ENCODE measurements at places on chromosomes 4 and X. TPM values are rescaled to one million over a fixed set of nuclear protein-coding genes. Genes with fewer than 3 reads are reported as not detected.
A peak's percentile ranks its signal among the peaks of the same experiment; 100 is the strongest.

Gene JCHAIN
- 279 TPM for total RNA-seq

DNA sequence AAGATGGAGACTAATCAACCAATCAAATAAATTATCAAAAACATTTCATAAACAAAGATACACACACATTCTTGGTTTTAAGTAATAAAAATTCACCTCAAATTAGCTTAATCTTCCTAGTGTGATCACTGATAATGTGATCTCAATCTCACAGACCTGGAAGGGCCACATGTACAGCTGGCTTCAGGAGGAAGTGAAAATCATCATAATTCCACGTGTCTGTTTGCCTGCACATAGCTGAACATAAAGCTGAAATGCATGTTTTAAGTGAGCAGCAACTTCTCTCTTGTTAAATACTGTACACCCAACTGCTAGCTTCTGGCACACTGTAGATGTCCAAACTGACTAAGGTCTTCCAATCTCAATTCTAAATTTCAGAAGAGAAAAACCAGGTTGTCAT, 53.8 kb downstream of the ARHGAP6 start:
- DNase-seq: no peak

Gene GABRG1
- total RNA-seq: not detected

- DNase-seq: no peak
Observed at GRCh38 chrX:38515291-38515690, 46.1 kb upstream of the TSPAN7 start.

- DNase-seq: peak; percentile 38
Observed at GRCh38 chr4:22202246-22202974, 253.8 kb upstream of the KCNIP4 start.

GRCh38 chr4:40241941-40242340, 45.1 kb downstream of the RHOH start:
- DNase-seq: no peak

Gene HPGDS
- total RNA-seq: 3.5 TPM

- no peak for DNase-seq
Observed at GRCh38 chr4:182207830-182208396, 35.3 kb upstream of the TENM3 start.

GRCh38 chr4:105291925-105292324, 145.2 kb downstream of the TET2 start:
- DNase-seq: no peak

DNA sequence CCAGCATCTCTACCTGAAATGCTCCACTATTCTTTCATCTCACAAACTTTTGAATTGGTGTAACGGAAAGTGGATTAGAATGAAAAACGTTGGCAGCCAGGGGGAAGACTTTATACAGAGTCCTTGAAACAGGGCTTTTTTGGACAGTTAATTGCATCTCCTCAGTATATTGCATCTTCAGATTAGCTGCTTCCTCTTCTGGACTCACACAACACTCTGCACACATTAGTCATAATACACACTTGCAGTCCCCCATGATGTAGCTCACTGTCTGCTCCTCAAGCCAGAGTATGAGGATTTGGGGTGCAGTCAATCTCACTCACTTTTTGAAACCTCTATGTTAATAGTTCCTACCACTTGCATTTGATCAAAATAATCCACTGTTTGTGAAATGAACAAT, 101.0 kb downstream of the ADGRA3 start:
- DNase-seq: no peak

- no peak for DNase-seq
Observed at GRCh38 chrX:113369056-113369455, 528.4 kb upstream of the AMOT start.

GRCh38 chr4:182826391-182826790, 90.8 kb downstream of the DCTD start:
- no peak for DNase-seq

DNA sequence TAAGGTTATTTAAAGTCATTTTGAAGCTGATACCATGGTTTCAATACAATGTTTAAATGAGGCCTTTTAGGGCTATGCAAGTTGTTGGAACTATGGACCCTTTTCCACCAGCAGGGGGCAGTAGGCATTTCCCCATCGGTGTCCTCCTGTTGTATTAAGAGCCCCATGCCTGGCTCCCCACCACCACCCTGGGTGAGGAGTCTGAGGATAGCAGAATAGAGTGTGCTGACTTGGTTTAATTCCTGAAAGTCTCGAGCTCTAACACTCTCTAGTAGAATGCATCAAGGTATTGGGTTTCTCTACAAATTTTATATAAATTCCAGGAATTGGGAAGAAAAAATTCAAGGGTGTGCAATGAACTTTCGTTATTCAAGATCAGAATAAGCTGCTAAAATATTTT, 234.8 kb upstream of the JADE1 start:
- peak; percentile 84 for DNase-seq

- no peak for DNase-seq
Observed at GRCh38 chr4:78370631-78371372, 180.8 kb upstream of the ANXA3 start.

- no peak for DNase-seq
Observed at GRCh38 chr4:110075083-110075738, 123.2 kb downstream of the ELOVL6 start.
